ENCODE measurements at places on chromosomes 3 and 15.

DNA sequence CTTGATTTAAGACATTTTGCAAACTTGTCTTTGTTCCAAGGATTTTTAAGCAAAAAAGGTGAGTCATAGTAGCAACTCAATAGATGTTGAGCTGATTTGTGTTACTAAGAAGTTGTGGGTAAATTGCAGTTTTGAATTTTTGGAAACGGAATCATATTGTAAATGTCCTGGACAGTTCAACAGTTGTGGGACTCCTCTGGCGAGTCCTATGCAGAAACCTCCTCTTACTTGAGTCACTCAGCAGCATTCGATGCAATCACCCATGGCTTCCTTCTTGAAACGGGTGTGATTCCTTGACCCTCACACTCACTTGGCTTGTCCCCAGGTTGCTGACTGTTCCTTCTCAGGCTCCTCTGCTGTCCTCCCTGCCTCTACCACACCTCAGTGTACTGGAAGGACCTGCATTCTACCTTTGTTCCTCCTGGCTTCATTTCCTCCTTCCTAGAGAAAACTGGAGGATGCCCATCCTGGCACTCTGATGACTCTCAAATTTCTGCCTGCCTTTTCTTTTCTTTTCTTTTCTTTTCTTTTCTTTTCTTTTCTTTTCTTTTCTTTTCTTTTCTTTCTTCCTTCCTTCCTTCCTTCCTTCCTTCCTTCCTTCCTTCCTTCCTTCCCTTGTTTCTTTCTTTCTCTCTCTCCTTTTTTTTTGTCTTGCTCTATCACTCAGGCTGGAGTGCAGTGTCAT is 52.8 kb upstream of the DGKG start:
- DNase-seq = peak; percentile 68

DNA sequence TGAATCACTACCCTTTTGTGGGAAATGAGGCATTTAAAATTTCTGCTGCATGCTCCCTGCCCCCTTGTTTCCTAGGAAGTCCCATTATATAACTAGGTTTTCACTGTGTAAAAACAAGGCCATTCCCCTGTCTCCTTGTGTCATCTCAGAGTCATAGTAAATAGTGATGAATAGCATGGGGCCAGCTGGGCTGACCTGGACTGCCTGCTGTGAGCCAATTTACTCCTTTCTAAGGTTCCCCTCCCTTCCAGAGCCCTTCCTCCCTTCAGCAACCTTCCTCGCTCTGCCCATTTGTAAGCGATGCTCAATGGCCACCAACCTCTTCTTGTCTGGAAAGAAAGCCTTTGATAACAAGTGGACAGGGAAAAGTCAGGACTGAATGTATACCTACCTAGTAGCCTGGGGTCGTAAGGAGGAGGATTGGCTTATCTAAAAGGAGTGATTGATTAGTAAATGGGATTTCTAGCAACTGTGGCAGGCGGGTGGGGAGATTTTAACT is 11.7 kb downstream of the ITGA11 start:
- peak; percentile 63 for DNase-seq

DNA sequence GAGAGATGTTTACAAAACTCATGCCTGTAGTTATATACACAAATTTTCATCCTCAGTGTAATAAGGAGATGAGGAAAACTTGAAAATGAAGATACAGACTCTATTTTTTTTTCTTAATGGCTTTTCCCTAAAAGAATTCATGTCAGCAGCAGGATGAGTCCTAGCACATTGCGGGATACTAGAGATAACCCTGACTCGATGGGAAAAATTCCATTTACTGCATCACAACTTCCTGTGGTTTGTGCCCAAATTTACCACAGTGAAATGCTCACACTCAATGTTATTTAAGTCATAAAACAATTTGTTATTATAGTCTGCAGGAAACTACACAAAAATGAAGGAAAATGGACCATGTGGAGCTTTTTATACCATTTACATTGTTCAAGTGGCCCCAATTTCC is 581.9 kb upstream of the ZNF717 start:
- peak; percentile 95 for DNase-seq

DNA sequence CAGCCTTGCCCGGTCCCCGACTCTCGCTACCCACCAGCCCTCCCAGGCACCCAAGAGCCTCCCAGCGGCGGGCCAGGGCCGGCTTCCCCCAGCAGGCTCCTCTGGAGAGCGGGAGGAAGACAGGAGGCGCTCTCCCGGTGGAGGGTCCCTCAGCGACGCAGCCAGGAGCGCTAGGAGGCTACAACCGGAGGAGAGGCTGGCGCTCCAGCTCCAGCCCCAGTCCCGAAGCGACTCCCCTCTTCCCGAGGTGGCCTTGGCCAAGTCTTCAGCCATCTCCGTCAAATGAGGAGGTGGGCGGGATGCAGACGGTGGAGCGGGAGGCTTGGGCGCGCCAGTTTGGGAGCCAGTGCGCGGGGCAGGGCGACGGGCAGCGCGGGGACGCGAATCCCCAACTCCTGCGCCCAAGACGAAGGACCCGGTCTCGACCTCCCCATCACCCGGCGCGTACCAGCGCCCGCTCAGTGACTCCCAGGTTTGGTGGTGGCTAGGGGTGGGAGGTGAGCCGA is 722 bp downstream of the CHRNA3 start:
- peak; percentile 9 for DNase-seq

GRCh38 chr3:109081746-109082510 is 36.0 kb downstream of the MORC1 start:
- peak; percentile 32 for DNase-seq

- peak; percentile 43 for DNase-seq
These were observed 357.1 kb downstream of the ZPLD1 start for GRCh38 chr3:102791641-102792589.

- no peak for DNase-seq
These were observed 9.2 kb downstream of the CSRNP1 start for GRCh38 chr3:39144095-39144747.

- no peak for DNase-seq
These were observed 95.2 kb upstream of the PLXNA1 start for GRCh38 chr3:126887686-126888085.

DNA sequence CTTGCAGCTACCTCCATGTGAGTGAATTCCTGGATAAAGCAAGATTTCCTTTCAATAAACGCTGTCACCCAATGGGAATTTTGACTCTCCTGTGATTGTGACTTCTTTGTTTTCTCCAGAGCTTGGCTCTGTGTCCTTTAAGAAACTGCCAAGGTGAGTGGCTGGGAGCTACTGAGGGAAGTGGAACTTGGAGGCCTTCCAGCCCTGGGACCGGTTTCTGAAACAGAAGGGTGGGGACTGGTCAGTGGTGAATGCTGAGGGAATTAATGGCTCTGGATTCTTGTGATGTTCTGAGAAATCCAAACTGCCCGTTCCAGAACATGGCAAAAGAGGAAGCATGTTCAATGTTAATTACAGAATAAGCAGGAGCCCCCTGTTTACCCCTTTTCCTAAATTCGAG is 41.1 kb upstream of the MYZAP start:
- DNase-seq = no peak

- DNase-seq = no peak
These were observed 39.5 kb downstream of the CFAP100 start for GRCh38 chr3:126434264-126434590.

- no peak for DNase-seq
These were observed 181.2 kb upstream of the NR2E3 start for GRCh38 chr15:71628988-71629770.

DNA sequence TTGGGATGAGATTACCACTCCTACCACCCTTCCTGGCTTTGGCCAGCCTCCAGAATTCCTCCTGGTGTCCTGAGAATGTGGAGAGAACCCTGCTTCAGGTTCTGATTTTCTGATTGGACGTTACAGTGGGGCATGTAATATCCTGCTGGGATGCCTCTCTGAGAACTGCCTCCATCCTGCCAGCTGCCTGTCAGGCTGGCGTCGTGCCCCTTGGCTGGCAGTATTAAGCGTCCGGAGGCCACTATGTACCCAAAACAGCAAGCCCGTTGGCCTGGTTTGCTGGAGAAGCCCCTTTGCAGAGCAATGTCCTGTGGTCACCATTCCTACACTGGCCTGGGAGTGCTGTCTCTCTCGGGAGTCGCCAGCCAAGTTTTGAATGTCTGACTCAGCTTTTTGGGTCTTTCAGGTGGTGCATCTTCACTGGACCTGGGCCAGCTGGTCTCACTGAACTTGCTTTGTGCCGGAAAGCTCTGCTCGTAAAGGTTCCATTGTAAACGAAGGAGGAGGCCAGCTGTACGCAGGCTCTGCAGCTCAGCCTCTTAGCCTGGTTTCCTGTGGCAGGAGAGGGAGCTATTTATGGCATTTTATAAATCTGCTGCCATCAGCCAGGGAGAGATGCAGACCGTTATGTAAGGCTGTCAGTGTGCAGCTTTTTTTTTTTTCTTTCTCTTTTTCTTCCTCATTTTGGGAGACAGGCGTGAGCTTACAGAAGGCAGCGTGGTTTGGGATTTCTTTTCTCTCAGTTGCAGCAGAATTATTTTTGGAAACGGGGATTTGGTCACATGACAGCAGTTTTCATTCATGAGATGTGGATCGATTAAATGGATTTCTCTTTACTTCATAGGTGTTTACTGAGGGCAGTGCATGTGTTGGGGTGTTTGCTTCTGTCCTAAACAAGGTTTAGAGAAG is 19.0 kb upstream of the TRAK1 start:
- peak; percentile 89 for DNase-seq

- DNase-seq = no peak
These were observed 443.3 kb downstream of the EPHB1 start for GRCh38 chr3:135238236-135238830.

DNA sequence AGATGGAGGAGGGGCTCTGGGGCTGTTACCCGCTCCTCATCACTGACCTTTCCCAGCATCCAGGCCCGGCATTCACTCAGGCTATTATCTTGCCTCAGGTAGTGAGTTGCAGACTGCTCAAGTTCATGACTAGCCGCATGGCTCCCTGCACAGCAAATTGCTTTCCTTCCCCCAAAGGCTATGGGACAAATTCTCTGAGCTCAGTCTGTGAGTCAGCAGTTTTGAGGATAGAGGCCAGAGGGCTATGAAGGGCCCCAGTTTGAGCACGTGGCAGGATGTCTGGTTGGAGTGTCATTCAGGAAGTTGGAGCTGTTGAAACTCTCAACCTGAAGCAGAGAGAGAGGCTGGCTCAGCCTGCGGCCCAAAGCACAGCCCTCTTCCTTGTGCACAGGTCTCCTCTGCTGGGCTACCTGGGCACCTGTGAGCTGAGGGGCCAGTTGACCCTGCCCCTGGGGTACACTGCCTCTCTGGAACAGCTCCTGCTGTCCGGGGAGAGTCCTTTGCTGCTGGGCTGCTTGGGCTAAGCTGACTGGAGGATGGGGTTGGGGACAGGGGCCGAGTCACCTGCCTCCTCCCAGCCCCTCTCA is 7.9 kb downstream of the FAH start:
- DNase-seq = peak; percentile 91

DNA sequence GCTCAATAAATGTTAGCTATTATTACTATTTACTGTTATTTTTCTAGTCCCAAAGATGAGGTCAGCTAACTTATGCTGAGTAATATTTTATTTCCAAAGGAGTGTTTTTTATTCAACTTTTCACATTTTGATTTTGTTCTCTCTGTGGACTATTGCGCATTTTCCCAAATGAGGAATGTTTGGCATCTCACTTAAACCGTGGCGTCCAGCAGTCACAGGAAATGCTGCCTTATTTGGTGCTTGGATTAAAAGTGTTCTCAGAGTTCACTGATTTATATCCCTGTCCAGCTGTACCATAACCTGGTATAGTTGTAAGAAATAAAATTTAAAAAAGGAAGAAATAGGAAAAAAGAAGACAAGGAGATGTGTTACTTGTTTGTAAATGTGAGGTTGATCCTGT is 166.8 kb downstream of the THSD4 start:
- DNase-seq = peak; percentile 77

GRCh38 chr15:90675464-90675863 is 41.7 kb upstream of the BLM start:
- no peak for DNase-seq

DNA sequence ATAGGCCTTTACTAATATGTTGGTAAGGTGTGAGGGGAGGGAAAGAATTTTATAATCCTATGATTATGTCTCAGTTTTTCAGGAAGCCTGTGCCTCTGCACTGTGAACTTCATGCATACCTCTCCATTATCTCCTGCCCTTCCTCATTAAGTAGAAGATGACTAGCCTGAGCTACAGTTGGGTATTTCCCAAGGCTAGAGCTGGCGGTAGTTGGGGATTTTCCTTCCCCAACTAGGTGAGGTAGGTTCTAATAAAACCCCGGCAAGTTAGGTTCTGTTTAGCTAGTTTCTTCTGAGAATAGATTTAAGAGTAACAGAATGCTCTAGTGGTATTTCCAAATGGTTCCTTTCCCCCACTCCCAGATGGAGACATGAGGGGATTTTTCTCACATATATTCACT is 414.5 kb downstream of the GRM7 start:
- no peak for DNase-seq

- peak; percentile 93 for DNase-seq
These were observed 32.8 kb downstream of the RPN1 start for GRCh38 chr3:128617557-128618397.

GRCh38 chr3:177513815-177514610 is 316.7 kb upstream of the TBL1XR1 start:
- DNase-seq = no peak

DNA sequence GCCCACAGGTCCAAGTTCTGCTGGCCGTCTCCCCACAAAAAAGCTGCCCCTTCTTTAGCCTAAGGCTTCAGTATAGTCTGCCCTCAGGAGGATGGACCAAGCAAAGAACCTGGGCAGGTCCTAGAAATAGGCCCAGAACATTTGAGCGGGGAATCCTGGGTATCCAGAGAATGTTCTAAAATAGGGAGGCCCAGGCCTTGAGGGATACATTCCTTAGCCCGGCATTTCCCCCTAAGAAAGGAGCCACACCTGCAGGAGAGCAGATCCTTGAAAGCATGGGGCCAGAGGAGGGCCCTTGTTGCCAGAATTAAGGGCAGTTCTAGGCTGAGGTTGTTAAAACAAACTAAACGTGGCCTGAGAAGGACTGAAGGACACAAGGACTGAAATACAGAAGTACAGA is 20.6 kb upstream of the MEX3B start:
- DNase-seq = no peak

DNA sequence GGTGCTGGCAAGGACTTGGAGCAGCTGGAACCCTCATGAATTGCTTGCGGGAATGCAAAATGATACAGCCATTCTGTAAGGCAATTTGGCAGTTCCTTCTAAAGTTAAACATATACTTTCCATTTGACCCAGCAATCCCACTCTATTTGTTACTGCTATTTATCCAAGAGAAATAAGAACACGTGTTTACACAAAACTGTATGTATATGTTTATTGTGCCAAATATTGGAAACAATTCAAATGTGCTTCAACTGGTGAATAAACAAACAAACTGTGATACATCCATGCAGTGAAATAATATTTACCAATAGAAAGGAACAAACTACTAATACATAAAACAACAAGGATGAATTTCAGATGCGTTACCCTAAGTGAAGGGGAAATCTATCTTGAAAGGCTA is 60.0 kb upstream of the NTRK3 start:
- DNase-seq = no peak
